ENCODE measurements at places on chromosomes 3 and 15. TPM values are rescaled to one million over a fixed set of nuclear protein-coding genes. Genes with fewer than 3 reads are reported as not detected.

The LRRC31 gene
- total RNA-seq = not detected

The RETNLB gene
- total RNA-seq = not detected

DNA sequence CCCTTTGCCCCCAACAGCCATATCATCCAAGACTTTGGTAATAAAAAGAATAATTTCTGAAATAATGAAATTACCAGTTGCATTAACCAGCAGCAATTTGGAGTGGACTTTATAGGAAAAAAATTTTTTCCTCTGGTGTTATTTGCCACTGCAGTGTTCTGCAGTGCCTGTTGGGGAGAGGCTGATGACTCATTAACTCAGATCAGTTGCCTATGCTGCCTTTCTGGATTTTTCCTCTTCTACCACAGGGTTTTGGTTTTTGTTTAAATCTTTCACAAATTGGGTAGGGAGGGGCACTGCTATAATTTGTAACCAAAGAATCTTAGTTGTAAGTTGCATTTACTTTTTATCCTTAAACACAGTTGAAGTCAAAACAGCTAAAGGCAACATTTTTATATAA lies 22.7 kb downstream of the ATP6V1A start:
- DNase-seq = peak; percentile 70

- no peak for DNase-seq
Measured at GRCh38 chr3:64884536-64884935, 196.7 kb upstream of the ADAMTS9 start.

The SLC15A2 gene
- total RNA-seq = 0.26 TPM

DNA sequence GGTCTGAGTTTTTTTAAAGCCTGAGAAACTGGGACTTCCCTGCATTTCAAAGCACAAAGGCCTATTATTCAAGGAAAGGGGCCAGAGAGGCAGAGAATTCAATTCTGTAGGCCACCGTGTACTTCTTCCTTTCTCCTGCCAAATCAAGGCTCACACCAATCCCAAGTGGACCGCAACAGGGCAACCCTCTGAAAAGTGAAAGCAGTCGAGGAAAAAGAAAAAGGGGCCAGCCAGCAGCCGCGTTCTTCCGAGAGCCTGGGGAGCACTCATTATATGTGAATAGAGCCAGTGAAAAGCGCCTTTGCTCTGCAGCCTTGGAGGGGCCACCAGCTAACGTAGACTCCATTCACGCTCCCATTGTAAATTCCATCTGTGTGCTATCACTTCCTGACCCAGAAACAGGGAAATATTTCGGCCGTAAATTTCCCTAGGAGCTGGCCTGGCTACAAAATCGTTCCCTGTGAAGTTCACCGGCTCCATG lies 45.9 kb upstream of the THUMPD3 start:
- DNase-seq = peak; percentile 34

- DNase-seq = no peak
Measured at GRCh38 chr3:123153125-123154019, 48.4 kb upstream of the SEC22A start.

DNA sequence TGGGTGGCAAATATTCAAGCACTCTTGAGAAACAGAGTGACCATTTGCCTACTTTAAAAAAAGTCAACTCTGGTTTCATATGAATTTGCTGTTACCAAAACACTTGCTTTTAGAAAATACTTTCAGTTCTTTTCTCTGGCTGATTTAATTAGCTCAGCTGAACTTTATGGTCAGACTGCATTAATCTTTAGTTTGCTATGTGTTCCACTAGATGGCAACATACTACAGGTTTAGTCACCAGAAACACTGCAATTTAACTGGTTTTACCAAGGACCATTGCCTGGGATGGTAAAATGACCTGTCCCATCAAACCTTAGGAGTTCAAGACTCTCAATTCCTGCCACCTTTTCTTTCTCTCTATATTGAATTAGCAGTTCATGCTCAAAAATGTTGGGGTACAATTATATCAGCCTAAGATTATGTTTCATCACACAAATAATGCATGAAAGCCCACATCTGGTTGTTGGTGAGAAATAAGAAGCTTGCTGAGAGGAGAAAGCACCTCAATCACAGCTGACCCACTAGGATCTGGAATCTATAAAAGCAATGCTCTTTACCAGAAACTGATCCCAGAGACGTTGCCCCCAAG lies 14.2 kb downstream of the EIF4E3 start:
- DNase-seq = peak; percentile 51

DNA sequence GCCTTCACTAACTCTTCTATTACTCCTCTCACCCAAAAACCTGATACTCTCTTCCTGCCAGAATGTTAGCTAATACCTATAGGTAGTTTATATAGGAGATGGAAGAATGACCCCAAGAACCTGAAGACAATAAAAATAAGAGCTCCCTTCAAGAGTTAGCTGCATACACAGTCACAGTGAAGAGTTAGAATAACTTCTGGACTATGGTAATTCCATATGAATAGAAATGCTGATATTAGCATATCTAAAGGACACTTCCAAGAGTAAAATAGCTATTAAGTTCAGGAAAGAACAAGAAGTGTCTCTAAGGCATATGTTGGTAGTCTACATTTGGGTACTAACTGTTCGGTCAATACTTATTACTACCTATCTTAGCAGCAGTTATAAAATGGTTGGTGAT lies 134.2 kb downstream of the VGLL3 start:
- DNase-seq = no peak

DNA sequence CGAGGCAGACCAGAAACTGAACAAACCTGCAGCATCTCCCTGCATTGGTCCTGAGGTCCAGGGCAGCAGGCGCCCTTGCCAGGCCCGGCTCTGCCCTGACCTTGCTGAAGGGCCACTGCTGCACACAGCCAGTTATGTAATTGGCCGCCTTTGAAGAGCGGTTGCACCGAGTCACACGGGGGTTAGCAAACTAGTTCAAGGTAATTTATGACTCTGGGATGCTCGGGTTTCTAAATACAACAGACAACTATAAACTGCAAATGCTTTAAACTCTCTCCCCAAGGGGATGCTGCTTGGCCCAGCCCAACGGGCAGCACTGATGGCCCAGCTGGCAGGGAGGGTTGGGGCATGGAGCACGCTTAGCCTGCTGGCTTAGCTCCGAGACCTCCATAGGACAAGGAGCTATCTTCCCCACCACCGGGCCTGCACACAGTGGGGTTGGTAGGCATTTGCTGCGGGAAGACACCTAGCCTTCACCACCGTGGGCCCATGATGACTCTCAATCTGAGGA lies 60.3 kb upstream of the IQSEC1 start:
- DNase-seq = no peak

DNA sequence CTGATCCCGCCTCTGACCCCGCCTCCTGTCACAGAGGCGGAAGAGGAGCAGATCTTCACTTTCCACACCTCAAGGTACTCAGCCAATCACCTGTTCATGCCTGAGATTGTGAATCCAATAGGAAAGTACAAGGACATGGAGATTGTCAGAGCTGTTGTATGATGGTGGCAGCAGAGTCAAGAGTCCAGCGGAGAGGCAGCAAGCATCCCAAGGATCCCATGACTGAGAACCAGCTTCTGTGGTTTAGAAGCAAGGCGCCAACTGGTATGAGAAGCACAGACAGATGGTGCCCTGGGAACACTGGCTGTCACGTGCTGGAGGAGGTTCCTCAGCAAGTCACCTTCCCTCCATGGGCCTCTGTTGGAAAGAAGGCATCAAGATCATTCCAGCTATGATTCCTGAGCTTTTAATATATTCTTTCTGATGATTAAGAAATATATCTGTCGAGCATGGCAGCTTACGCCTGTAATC lies 93.9 kb downstream of the CPN2 start:
- DNase-seq = no peak

The SEMA3B gene
- total RNA-seq = 51.6 TPM

The RASGRP1 gene
- total RNA-seq = not detected

- DNase-seq = no peak
Measured at GRCh38 chr15:66290007-66290406, 3.4 kb upstream of the DIS3L start.

DNA sequence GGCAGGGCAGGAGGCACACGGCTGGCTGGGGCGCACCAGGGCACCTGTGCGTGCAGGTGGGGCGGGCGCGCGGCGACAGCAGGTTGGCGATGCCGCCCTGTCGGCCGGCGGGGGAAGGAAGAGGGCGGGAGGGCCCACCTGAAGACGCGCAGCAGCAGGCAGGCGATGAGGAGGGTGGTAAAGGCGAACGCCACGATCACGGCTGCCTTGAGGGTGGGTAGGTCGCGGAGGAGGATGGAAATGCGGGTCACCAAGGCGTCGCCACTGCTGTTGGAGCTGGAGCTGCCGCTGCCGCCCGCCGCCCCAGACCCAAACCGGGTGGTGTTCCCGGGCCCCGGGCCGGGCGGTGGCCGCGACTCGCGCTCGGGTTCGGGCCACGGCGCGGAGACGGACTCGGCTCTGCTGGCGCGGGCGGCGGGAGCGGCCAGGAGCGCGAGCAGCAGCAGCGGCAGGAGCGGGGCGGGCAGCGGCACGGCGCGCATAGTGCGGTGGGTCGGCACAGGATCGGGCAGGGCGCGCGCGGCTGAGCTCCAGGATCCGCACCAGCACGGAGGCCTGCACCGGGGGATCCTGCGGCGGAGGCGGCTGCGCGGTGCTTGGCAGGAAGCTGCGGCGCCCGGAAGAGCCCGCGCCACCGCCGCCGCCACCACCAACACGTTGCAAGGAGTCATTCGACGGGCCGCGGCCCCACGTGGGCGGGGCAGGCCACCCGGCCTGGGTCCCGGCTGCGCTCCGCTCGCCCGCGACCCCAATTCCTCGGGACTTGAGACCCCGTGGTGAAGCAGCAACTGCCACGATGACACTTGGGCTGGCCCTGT lies at the start of gene FAM174B:
TSS of gene FAM174B (minus strand) at position 598 of the 818 bp plus-strand sequence.
- DNase-seq = peak; percentile 20

DNA sequence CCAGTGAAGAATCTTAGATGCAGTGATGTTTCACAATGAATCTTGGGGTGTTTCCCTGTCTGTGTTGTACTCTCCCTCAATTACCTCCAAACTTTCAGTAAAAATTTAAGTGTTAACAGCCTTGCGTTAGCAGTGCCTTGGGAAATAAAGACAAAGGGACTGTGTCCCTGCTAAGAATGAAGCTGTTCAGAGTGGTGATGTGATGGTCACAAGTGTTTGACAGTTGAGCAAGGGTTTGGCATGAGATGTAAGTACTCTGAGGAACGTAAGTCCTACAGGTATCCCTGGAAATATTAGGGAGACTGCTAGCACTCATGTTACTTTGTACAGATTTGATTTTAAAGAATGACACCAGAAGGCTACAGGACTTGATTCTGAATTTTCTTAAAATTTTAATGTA lies 304.3 kb upstream of the DPH6 start:
- no peak for DNase-seq

GRCh38 chr15:99454107-99454809 lies 111.5 kb upstream of the MEF2A start:
- DNase-seq = no peak

The CLDN16 gene
- total RNA-seq = under 0.01 TPM

The TPRA1 gene
- 35.4 TPM for total RNA-seq

The DZIP1L gene
- total RNA-seq = 16.9 TPM

The NEK11 gene
- total RNA-seq = 14.4 TPM

DNA sequence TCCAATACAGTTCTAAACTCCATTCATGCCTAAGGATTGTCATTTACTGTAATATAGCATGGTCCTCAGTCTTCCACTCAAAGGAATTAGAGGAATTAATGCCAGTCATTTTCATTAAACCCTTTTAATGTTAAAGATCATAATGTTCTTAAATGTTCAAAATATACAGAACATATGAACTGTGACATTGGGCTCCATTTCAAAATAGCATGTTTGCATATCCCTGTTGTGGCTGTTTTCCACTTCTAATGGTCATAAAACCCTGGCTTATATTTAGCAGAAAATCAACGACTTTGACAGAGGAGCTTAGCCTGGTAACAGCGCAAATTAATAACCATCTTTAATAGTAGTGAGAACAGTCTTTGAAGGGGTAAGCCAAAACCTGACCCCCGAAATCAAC lies 260.7 kb downstream of the UBE2E2 start:
- no peak for DNase-seq

DNA sequence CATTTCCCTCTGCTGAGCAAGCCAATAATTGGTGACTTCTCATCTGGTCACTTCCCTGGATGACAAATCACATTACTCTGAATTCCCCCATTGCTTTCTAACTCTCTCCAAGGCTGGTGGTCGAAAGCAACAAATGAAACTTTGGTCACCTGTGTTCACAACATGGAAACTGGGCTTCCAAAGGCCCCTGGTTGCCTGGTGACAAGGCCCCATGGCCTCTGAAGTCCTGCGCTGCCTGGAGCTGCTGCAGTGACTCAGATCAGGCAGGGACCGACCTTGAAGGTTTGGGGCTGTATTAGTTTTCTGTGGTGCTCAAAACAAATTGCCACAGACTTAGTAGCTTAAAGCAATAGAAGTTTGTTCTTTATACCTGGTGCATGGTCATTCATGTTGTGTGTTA lies 345.3 kb downstream of the WDR72 start:
- no peak for DNase-seq

The HCLS1 gene
- total RNA-seq = 0.51 TPM

DNA sequence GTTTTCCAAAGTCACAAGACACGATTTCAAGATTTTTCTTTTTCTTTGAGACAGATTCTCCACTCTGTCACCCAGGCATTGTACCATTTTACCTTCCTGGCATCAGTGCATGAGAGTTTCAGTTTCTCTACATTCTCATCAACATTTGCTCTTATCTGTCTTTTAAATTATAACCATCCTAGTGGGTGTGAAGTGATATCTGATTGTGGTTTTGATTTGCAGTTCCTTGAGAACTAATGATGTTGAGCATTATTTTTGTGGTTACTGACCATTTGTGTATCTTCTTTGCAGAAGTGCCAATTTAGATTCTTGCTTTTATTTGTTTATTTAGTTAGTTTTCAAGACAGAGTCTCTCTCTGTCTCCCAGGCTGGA lies 41.2 kb downstream of the ADIPOQ start:
- no peak for DNase-seq

DNA sequence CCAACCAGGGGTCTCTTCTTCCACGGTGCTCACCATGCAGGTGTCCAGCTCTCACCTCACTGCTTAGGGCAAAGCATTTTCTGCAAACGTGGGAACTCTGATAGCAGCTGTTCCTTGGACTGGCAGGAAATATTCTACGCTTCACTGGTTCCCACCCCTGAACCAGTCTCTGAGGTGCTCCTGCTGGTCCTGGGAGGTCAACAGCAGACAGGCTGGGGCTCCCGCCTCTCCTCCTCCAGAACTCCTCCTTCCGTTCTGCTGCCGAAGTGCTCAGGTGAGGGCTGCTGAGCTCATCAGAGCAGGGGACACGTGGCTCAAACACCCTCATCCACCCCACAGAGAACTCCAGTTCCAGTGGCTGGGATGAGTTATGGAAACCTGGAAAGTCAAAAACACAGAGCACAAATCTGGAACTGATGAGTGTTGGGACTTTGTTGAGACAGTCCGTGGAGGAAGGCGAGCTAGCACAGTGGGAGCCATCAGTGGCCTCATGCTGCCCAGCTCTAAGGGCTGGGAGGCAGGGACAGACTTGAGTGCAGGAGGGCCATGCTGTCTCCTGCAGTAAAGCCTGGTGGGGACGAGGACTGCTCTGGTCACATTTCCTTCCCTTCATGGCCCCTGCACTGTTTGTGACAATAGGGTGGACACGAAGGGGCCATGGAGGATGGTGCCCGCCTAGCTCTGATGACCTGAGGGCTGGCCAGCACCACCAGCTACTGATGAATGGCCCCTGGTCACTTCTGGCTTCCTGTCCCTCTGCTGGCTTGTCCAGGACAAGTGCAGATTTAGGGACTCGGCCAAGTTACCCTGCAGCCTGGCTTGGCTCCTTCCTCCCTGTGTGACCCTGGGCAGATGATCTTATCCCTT lies 137.8 kb downstream of the KLF13 start:
- no peak for DNase-seq

GRCh38 chr3:44348993-44349392 lies 10.4 kb downstream of the TCAIM start:
- no peak for DNase-seq

All from fibroblast of lung (primary cell).